GM12878 (cell line): ENCODE measurements at places on chromosomes 5 and 9.

- DNase-seq, result no peak
Observed at GRCh38 chr9:132114102-132114707, 34.5 kb upstream of the MED27 start.

DNA sequence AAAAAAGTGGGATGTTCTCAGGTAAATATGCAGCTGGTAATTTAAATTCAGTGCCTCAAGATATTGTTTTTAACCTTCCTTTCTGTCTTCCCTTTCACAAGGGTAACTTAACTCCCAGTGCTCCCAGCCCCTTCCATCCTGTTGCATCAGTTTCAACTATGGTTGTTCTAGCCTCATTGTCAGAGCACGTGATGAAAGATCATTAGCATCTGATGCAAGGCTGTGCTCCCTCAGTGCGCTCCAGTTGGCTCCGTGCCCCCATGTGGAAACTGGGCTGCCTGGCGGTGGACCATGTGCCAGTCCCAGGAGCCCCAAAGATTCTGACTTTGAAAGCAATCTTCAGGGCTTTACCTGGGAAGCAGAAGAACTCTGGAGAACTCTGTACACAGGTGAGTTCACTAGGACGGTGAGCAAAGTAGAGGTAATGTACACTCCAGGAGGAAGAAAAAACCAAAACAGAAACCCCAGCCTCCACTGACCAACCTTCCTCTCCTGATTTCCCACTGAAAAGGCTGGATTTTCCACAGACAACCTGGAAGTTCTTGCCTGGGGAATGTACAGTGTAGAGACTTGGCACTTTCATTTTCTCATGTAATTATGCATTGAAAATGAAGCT lies 96.9 kb downstream of the SLC1A3 start:
- DNase-seq, result no peak

GRCh38 chr5:154078272-154078671 lies 39.5 kb downstream of the MFAP3 start:
- DNase-seq, result no peak

DNA sequence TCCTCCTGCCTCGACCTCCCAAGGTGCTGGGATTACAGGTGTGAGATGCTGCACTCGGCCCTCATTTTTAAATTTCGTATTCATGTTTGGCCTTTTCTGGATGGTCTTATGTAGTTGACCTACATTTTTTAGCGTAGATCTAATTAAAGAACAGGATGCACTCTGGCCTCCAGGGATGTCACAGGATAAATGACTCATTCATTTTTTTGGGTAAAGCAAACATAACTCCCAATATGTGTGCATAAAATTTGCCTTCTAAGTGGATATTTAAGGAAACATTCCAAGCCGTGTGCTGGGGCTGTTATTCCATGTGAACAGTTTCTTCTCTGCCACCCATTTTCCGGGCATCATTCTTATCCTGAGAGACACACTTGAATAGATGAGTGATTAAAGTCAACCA lies 501.6 kb downstream of the IRX1 start:
- no peak for DNase-seq

- DNase-seq, result no peak
Observed at GRCh38 chr5:142427015-142427364, 102.2 kb upstream of the SPRY4 start.

- DNase-seq, result no peak
Observed at GRCh38 chr9:112680731-112681402, 37.0 kb downstream of the INIP start.

GRCh38 chr5:1295650-1296037 lies 776 bp upstream of the TERT start:
- no peak for DNase-seq

- DNase-seq, result no peak
Observed at GRCh38 chr5:137022725-137023124, 476.4 kb downstream of the SPOCK1 start.

GRCh38 chr9:99231711-99232110 lies 9.6 kb downstream of the SEC61B start:
- DNase-seq, result peak; percentile 25

DNA sequence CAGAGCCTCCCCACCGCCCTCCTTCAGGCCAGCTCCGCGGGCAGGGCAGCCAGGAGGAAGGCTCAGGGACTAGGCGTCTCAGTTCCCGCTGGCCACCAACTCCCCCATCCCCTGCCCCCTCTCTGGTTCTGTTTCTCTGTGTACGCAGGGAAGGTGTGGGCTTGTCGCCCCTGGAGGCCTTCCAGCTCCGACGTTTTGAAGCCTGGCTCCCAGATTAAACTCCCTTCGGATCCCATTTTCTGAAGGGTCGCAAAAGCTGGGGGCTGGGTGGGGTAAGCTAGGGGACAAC lies 346 bp downstream of the ATOX1 start:
- DNase-seq, result no peak

DNA sequence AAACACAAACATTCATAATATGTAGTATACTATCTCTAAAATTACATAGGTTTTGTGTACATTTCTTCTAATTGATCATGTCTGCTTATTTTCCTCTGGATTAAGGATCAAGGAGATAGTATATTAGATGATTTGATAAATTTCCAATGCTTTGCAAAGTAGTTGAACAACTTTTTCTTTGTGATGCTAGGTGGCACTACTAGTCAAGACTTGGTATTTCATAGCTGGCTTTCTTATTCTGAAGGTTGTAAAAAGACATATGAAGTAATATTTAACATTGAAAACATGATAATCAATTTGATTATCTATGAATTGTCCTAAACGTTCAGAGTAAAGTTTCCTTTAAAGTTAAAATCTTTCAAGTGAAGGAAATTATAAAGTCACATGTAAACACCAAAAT lies 106.1 kb upstream of the FGF10 start:
- no peak for DNase-seq

DNA sequence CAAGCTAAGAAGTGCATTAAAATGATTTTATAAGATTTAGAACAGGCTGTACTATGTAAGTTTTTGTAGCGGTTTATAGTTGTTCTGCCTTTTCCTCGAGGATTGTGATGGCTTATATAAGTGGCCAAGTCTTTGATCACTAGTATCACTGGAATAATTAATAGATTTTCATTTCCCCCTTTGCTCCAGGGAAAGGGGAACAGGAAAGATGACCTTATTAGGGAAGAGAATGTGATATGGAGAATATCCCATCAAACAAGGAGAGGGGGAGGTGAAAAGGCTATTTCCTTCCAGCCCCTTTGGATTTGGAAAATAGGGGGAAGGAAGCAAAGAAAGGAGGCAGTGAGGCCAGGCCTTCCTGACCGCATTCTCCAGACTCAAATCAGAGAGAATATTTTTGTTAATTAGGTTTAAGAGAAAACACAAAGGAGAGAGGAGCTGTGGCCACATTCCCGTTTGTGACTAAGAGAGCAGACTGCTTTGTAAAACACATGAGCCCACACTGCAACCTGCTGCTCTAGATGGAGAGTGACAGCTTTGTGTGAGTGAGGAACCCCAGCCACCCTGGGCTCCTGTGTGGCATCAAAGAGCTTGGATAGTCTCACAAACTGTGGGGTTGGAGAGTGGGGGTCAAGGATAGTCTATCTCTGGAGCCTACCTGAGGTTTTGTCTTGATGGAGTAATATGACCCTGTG lies 359.5 kb downstream of the DTWD2 start:
- no peak for DNase-seq

GRCh38 chr5:103305809-103306208 lies 47.2 kb downstream of the MACIR start:
- DNase-seq, result no peak

DNA sequence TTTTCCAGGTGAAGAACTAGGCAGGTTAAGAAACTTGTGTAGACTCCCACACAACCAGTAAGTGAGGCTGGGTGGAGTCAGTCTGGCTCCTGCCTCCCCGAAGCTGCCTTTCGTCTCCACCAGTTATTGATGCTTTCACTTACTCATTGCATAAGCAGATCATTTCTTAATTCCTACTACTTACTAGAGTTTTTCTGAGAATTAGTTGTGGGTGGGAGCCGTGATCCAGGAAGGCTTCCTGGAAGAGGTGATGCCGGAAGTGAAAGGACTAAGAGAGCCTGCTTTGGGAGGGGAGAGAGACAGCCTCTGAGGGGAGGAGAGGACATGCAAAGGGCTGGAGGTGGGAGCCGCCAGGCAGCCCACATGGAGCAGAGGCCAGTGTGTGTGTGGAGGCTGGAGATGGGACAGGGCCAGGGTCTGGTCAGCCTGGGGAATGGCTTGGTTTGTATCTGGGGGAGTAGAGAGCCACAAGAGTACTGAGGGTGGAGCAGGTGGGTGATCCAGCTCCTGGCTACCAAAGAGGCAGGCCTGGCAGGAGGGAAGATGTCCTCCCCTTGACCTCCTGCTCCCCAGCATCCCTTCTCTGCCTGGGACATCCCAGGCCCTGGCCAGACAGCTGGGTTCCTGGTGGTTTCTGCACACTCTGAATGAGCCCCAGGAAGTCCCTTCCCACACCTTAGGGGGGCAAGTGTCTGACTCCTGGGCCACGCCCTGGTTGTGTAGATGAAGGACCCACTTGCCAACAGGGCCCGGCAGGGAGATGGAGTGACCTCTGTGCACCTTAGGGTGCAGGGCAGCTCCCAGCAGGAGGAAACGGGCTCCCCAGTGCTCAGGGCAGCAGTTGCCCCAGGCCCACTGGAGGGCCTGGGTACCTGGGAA lies 12.2 kb upstream of the CARD19 start:
- no peak for DNase-seq

DNA sequence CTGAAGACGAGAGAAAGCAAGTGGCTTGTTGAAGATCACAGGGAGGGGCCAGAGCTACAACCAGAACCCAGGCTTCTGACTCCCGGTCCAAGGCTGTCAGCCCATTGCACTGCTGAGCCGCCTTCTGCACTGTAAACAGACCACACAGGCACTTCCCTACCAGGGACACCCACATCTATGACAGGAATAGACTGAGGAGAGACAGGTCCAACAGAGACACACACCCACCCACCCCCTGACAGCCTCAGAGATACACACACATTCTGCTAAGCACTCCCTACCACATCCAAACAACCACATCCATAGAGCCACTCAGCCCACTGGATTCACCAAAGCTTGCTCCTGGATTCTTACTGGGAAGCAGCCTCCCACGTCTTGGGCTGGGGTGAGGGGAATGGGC lies 23.0 kb upstream of the MYORG start:
- DNase-seq, result no peak

DNA sequence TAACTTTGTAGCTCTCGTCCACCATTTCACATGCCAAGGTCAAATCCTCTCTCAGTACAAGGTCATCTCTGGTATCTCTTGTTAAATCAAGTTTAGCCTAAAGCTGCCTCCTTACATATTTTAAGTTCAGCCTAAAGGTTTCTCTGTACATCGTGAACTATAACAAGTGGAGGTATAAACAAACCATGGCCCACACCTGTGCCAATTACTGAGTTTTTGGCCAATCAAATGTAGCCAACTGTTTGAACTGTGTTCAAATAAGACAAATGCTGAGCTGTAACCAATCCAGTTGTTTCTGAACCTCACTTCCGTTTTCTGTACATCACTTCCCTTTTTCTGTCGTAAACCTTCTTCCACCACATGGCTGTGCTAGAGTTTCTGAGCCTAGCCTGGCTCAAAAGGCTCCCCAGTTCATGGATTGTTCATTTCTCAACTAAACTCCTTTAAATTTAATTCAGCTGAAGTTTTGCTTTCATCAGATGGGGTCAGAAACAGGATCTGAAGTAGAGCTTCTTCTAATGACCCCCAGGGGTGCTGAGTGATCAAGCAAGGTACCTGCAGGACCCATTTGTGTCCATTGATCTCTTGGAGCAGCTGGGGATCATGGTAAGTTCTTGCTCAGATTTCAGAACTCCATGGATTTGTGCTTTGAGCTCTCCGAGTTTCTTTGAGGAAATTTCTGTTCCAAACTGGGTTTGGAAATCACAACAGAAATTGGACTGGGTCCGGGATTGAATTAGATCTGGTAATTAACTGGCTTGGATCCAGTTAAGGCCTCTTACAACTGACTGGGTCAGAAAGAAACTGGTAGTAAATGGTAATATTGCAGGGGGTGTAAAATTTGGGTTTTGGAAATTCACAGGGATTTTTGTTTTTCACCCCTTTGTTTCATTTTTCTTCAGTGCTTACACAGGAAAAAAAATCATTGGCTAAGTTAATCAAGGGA lies 11.0 kb upstream of the NANS start:
- peak; percentile 84 for DNase-seq

DNA sequence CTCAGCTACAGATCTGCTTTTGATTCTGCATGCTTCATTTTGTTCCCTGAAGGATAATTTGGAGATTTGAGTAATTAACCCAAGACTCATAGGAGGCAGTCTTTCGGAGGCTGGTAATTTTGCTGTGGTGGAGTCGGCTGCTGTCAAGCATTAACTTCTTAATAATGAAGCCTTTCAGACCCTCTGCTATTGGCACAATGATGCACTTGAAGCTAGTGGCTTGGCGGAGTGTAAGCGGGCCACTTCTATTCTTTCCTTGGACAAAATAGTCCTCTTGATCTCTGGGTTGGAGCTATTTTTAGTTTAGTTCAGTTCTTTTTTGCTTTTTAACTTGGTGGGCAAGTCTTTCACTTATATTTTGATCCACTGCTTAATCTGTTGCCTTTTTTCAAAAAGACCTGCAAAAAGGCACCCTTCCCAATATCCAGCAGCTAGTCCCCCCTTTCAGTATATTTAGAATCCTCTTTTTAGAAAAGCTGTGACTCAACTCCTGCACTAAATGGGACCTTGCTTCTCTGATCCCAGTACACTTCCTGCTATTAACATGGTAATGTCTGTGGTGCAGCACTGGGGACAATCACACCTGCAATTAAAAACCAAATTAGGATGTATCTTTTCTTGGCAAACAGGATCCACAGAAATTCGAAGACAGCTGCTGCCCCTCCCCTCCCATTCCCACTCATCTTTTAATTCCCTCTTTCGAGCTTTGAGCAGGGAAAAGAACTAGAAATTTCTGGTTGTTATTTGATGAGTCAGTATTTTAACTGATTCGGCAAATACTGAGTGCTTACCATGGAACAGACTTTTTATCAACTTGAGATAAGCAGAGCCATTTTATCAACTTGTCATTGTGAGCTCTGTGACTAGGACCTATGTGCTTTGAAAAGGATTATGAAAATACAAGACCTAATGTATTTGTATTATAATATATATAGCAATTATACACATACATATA lies 169.4 kb upstream of the ANKRD55 start:
- DNase-seq, result no peak

- DNase-seq, result no peak
Observed at GRCh38 chr9:96441798-96442445, 8.0 kb upstream of the HABP4 start.

- DNase-seq, result no peak
Observed at GRCh38 chr5:107564931-107565372, 105.8 kb downstream of the EFNA5 start.

GRCh38 chr5:178832618-178833201 lies 27.0 kb upstream of the ZNF354B start:
- DNase-seq, result no peak

DNA sequence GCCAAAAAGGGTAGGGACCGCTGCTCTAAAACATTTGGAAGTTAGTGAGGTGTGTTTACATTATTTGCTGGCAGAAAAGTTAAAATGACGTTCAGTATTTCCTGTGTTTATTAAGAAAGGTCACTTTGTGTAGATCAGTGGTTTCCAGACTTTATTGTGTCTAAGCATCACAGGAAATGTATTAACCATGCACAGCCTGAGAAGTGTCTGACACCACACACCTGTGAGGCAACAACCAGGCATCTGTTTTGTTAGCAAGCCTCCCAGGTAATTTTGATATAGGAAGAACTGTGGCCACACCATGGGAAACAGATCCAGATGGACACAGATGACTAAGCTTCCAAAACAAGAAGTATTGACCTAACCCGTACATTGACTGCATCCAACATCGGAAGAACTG lies 12.0 kb downstream of the TTC1 start:
- DNase-seq, result no peak
